ENCODE measurements at places on chromosomes 7 and 10.

DNA sequence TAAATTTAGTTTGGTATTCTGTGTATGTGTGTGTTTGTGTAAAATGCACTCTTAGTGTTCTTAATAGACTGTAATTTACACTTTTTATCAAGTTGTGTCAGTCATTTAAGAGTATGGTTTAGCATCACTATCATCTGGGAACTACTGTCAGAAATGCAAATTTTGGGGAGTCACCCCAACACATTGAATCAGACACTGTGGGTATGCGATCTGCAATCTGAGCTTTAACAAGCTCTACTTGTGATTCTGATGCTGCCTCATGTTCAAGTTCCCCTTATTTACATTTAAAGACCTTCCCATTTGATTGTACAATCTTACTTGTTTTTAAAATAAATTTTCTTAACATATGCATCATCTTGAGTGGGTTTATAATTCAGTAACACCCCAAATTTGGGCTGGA lies 218.1 kb upstream of the FOXP2 start:
- no peak for DNase-seq

DNA sequence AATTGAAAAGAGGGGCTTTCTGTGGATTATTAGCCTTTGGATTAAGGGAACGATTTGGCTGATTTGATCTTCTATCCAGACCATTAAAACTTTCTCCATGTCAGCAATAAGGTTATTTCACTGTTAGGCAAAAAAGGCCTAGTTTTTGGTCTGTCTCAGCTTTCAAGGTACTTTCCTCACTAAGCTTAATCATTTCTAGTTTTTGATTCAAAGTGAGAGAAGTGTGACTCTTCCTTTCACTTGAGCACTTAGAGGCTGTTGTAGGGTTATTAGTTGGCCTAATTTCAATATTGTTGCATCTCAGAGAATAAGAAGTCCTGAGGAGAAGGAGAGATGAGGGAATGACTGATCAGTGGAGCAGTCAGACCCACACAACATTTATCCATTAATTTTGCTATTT lies 596.0 kb upstream of the TPK1 start:
- DNase-seq, result no peak

GRCh38 chr10:31648966-31649365 lies 279.7 kb downstream of the ARHGAP12 start:
- no peak for DNase-seq

GRCh38 chr7:138992052-138992531 lies 10.9 kb upstream of the KIAA1549 start:
- DNase-seq, result no peak
